NCI-H524 treated with DMSO at 0.1 percent for 48 hours (cell line): ENCODE measurements at places on chromosomes 6 and 20.

GRCh38 chr6:5569491-5569890, 308.2 kb downstream of the FARS2 start:
- no peak for DNase-seq

DNA sequence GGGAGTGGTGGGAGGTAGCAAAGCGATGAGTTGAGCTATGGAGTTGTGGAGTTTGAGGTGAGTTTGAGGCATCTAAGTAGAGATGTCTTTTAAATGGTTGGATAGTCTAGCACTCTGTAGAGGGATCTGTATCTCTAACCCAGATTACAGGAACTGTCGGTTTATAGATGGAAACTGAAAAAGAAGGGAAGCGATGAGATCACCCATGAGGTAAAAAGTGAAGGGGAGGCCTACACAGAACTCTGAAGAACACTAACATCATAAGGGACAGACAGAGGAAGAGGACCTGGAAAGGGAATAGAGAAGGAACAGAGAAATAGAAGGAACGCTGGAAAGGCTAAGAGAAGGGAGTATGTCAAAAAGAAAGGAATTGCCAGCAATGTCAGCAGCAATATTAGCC, 2.5 kb downstream of the HINT3 start:
- no peak for DNase-seq

DNA sequence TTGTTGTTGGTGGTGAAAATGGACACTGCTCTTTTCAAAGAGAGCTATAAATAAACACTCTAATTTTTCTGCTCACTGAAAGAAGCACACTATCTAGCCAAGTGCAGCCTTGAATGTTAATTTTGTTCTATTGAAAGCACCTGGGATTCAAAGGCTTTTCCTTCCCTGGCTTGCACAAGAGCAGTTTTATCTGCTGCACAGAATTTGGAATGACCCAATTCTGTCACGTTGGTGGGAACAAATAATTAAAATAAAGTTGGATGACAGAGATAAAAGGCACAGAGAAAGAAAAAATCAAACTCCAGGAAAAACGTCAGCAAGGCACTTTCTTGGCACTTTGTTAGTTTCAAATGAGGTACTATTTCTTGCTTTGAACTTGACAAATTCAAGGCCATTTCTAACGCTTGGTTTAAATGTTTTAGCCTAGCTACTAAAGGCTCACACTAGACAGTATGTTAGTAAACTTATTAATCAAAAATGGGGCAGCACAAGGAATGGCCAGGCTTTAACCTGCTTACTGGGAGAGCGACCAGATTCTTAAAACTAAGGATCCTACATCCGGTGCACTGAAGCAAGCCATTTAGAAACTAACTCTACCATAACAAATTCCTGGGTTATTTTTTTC, 145.5 kb upstream of the ARG1 start:
- DNase-seq, result no peak

GRCh38 chr6:3261518-3261820, 2.7 kb downstream of the PSMG4 start:
- DNase-seq, result no peak

GRCh38 chr6:76422511-76423213, 350.2 kb upstream of the IMPG1 start:
- DNase-seq, result no peak

- DNase-seq, result no peak
These were observed 7.5 kb upstream of the RREB1 start for GRCh38 chr6:7100072-7100752.
